ENCODE measurements at places on chromosomes 1 and 21.
A peak's percentile ranks its signal among the peaks of the same experiment; 100 is the strongest.

GRCh38 chr1:159141584-159142390 is 29.6 kb upstream of the CADM3 start:
- DNase-seq: no peak

DNA sequence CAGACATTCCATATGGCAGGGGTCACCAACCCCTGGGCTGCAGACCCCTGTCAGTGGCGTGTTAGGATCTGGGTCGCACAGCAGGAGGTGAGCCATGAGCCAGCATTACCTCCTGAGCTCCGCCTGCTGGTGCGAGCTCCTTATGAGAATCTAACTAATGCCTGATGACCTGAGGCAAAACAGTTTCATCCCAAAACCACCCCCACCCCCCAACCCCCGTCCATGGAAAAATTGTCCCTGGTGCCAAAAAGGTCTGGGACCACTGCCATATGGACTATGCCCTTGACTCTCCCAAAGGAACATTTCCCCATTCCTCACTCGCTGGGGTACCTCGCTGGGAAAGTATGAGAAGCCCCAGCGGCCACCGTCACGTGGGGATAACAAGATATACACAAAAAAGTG is 6.4 kb upstream of the CPT2 start:
- no peak for DNase-seq

DNA sequence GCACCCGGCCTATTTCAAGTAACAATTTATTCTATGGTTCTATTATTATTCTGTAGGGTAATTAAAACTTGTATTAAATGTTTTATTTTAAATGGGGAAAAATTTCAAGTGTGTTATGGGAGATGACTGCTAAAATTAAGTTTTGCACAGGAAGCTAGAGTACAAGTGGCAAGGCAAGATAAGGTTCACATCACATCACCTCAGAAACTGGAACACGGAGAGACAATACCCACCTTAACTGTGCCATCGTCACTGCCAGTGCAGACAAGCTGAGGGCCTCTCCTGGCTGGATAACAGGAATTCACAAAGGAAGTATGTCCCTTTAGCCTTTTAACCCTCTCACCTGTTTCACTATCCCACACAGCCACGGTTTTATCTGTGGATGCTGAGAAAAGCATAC is 7.6 kb downstream of the SNRNP40 start:
- no peak for DNase-seq

GRCh38 chr1:205310976-205311704 is 10.4 kb downstream of the NUAK2 start:
- no peak for DNase-seq

DNA sequence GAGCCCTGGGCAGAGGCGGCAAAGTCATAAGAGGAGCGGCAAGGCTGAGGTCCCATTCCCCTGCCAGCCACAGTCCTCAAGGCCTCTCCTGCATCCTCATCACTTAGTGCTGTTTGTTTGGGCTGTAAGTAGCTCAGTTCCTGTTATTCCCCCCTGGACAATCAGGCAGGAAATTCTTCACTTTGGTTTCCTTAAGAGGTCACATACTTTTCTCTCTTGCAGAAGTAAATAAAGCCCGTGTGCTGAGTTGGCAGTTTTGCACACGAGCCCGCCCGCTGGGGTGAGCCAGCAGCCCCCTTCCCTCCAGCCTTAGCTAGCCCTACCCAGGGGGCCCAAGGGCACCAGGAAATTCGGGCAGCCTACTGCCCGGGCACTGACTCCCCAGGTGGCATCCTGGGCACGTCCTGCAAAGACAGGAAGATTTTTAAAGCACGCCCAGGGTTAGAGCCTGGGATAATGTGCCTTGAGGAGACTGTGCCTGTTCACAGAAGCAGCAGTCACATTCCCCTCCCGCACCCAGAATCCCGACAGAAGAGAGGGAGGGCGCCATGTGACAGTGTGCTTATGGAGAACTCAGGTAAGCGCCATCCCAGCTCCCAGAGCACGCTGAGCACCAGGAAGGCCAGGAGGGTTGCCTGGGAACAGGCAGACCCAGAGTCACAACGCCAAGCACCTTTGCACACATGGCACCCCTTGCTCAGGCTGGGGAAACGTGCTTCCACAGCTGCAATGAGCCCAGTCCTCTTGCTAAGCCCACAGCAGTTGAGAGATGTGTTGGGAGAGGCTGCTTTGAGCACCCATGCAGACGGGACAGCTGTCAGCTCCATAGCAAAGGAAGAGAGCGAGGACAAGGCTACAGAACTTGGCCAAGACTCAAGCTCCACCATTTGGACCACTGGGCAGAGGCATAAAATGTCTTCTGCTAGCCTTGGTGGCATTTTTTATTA is 144.5 kb upstream of the TMEM51 start:
- peak; percentile 30 for DNase-seq

DNA sequence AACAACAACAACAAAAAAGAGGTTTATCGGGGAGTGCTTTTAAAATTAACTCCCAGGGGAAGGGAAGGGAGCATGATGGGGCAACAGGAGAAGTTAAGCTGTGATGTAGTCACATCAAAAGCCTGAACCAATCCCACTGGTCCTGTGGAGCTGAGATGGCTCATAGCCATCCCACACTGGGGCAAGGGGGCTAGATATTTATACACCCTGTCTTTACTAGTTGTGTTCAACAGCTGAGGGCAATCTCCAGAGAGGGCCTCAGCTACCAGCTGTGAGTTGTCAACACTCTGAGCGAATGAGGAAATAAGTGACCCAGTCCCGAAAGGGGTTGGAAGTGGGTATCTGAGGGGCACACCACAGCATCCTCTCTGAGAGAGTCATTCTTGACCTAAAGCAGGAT is 31.0 kb upstream of the CREG1 start:
- DNase-seq: no peak

DNA sequence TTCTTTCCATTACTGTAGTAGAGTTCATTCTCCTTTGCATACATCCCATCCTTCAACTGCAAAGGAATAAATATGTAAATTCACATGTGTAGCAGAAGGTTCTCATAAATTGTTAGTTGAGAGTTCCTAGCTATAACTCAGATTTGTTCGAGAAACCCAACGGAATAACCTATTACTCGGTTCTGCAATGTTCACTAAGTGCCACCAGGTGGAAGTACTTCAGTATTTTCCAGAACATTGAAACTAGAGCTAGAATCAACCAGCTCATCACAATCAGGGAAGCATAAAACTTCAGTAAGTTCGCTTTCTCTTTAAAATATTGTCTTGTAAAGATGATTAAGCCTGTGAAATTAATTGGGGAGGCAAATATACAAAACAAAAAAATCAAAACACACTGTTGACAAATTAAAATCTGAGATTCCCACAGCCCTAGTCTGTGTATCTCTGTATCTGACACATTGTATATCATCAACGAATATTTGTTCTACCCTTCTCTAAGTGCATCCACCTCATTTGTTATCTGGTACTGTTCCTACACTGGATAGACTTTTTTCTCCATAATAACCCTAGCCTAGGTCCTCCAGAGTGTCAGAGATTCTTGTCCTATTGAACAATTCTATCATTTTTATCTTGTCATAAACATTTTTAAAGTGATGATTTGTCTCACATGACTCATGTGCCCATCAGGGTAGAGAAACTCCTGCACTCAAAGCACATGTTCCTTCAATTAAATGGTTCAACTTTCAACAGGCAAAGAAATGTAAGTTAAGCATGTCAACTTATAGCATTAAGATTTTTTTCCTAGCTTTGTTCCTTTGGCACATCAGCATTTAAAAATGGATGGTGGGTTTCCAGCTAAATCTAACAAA is 31.9 kb downstream of the MROH9 start:
- DNase-seq: peak; percentile 2

DNA sequence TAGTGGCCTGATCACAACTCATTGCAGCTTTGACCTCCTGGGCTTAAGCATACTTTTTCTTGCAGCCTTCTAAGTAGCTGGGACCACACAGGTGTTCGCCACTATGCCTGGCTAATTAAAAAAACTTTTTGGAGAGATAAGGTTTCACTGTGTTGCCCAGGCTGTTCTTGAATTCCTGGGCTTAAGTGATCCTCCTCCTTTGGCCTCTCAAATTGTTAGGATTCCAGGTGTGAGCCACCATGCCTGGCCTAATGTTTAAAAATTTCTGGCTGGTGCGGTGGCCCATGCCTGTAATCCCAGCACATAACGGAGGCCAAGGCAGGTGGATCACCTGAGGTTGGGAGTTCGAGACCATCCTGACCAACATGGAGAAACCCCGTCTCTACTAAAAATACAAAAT is 24.4 kb downstream of the YTHDF2 start:
- no peak for DNase-seq

GRCh38 chr1:45016767-45017166 is 4.7 kb downstream of the UROD start:
- no peak for DNase-seq

- DNase-seq: no peak
Observed at GRCh38 chr1:110610084-110610483, 3.9 kb upstream of the KCNA2 start.

GRCh38 chr1:231069333-231069732 is 29.3 kb upstream of the FAM89A start:
- DNase-seq: no peak

DNA sequence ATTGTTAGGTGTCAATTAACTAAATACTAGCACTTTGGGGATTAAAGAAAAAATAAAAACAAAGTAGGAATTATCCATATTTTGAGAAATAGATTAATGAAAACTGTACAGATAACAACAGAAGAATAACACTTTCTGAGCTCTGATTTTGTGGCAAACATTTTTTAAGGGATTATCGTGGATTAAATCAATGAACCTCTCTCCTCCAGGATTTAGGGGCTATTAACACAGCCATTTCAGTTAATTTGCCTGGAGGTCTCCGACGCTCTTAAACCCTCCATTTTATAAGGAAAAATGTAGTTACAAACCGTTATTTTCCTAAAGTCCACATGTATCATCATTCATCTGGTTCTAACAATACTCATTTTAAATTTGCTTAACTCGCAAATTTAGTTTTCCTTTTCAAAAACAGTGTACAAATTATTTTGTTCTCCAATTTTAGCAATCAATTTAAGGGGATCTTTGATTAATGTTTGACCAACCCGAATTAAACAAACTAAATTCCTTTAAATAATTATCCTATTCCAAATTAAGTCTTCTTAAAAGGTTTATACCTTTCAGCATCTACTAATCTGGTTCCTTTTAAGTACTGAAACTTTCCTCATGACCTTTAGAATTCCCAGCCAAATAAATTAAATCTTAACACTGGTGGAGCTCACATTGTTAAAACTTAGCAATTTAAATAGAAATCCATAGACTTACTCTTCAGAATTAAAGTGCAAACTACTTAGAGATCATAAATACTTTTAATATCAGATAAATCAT is 30.7 kb upstream of the RNF187 start:
- DNase-seq: no peak

DNA sequence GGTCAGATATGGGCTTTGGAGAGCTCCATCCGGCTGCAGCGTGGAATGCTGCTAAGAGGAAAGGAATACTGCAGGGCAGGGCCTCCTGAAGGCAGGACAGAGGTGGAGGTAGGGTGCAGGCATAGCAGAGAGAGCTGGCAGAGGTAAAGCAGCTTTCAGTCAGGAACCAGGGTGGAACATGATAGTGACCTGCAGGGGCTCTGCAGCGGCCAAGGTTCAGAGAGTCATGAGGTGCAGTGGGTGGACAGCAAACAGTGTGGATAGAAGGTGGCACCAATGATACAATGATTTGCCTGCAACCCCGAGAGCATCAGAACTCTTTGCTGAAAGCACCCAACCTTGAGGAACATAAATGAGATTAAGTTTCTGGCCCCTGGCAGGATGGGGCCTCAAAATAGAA is 119.3 kb downstream of the BEND5 start:
- no peak for DNase-seq

DNA sequence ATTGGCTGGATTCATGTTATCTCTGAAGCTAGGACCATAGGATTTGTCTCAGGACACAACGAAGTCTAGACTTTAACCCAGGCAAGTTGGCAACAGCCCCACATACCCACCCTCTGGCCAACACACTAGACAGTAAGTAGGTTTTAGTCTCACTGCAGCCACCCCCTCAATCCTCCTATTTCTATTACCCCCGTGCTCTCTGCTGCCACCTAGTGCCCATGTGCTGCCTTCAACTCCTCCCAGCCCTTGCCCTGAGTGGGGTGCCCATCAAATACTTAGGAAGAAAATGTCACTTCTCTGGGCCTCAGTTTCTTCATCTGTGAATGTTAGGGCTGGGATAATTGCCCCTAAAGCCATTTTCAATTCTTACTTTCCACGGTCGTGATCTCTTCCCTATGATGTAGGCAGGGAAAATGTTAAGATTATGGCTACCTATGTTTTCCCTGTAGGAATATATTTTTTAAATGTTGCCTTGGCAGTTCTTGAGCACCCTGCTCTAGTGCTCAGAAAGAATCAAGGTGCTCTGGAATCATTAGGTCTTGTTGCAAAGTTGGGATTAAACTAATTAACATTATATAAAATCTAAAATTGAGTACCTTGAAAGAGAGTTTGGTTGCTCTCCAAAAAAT is 213.0 kb downstream of the LMX1A start:
- DNase-seq: no peak

DNA sequence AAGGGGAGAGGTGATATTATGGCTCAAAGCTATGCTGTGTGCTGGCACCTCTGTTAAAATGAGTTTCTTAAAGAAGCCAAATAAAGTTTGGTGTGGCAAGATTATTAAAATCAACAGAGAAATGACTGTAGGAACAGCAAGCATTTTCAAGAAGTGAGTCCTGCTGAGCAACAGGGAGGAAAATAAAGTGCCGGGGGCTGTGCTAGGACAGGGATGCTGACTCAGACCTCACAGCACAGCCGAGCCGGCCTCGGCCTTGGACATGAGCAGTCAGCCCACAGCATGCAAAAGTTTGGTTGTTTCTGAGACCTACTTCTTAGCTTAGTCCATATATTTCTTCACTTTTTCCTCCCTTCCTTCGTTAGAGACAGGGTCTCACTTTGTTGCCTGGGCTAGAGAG is 19.2 kb downstream of the CNIH3 start:
- DNase-seq: no peak

GRCh38 chr1:17913326-17914115 is 158.4 kb downstream of the ACTL8 start:
- no peak for DNase-seq

- DNase-seq: no peak
Observed at GRCh38 chr1:222071387-222071786, 329.5 kb upstream of the DUSP10 start.

DNA sequence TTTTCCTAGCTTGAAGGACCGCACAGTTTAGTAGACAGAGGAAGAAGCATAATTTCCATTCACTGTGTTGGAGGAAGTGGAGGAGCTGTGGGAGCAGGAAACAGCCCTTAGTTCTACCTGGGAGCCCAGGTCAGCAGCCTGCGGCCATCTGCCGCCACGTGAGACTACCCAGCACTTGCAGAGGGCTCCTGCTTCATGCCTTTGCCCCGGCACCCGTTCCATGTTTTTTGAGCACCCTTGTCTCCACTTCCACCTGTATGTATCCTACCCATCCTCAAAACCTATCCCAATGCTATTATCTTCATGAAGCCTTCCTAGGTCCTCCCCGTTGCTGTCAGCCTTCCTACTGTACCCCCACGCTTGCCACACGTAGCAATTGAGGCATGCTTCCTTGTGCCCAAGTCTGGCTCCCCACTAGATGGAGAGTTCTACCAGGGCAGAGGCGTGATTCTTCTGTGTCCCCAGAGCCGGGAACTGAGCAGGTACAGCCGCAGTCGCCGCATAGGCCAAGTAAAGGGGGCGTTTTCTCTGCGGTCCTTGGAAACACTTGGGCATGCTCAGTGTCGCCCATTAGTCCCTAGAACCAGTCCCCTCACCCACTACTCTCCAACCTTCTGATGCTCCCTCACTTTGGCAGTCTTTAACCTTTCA is 1.9 kb downstream of the SLC6A9 start:
- no peak for DNase-seq

GRCh38 chr1:76799700-76800099 is 67.6 kb upstream of the ST6GALNAC5 start:
- no peak for DNase-seq

- DNase-seq: no peak
Observed at GRCh38 chr1:57115030-57115614, 149.3 kb upstream of the C8B start.

Measured in NCI-H1694 (cell line).